ENCODE measurements at places on chromosomes 7 and 10.

DNA sequence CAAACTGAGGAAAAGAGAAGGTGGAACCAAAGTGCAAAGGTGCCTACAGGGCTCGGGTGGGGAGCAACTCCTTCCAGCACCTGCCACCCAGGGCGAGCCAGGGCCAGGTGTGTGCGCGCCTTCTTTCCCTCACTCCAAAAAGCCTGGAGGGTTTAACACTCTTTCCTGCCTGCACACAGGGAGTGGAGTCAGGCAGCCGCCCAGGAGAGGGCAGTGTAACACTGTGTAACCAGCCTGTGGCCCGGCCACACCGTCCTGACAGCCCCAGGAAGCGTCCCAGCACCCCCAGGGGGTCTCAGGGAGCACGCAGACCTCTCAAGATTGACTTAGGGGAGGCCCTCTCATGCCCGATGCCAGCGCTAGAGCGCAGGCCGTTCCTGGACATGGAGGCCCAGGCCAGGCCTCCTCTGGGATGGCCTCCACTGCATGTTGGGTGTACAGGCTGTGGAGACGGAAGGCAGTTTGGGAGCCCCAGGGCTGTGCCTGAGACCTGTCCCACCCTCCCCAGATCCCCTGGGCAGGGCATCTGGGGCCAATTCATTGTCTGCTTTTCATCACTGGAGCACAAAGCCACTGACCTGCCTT, 13.4 kb downstream of the BRI3 start:
- no peak for DNase-seq

DNA sequence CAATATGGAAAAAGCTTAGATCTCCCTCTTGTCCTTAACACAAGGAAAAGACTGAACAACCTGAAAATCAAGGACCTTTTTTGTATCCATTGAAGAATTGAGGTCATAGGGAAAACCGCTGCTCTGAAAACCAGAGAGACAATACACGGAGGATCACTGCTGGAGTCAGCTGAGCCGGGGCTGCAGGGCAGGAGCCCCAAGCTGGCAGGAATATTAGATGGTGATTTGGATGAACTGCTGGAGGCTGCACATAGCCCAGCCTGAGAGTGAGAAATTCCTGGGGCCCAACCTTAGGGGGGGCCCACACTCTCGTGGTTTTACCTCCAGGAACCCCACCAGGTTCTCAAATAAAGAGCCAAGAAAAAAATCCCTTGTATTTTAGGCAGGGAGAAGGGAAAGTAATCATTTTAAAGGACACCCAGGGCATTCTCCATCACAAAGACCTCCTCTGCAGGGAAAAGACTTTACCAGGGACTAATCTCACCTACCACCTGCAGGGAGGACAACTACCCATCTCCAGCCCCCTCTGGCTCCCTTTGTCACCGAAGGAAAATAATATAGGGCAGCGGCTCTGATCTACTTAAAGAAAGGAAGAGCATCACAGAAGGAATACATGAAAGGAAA, 55.4 kb upstream of the RNF32 start:
- no peak for DNase-seq

DNA sequence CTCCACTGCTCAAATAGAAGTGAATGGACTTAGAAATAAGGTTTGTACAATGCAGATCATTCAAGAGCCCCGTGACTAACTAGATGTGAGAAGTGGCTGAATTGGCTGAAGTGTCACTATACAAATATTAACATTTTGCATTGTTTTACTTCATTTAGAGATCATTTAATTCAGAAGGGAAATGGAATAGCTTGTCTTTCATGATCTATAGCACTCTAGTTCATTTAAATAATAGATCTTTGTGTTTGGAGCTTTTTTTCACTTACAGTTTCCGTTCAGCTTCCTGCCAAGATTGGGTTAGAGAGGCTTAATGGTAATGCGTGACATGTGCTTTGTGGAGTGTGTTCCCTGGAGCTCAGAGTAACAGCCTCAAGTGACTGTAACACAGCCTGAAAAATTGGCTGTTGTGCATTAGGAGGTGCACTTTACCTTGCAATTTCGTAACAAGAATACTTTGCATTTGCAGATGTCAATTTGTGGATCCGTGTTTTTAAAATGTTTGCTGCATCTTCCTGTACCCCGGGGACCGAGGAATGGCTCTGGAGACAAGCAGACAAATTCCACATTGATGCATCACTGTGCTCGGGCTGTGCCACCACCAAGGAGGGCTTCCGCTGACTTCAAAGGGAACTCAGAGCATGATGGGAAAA, 170.3 kb downstream of the NRP1 start:
- DNase-seq: no peak

DNA sequence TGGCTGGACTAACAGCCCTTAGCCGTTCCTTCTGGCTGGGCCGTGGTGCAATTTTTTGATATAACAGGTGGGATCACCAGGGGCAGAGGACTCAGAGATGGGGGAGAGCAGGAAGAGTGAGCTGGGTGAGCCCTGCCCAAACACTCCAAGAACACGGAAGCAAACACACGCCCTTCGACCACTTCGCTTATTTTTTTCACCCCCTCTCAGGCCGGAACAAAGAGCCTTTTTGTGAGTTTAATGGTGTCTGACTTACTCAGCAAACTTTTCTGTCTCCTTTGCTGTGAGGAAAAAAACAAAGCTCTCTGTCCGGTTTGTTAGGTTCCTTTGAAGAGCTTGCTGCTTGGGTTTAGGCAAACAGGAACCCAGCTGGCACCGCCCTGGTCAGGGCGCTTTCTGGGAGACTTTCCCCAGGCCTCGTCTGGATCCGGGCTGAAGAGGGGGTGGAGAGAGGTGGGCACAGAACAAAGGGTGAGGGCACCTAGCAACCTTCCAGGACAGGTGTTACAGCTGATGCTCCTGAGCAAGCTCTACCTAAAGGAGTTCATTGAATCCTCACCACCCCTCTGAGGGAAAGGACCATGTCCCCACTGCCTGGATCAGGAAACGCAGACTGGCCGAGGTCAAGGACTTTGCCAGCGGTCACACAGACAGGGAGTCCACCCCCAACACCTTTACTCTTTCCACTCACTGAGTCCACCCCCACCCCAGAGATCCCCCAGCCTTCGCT, 23.3 kb downstream of the CALML3 start:
- DNase-seq: no peak

DNA sequence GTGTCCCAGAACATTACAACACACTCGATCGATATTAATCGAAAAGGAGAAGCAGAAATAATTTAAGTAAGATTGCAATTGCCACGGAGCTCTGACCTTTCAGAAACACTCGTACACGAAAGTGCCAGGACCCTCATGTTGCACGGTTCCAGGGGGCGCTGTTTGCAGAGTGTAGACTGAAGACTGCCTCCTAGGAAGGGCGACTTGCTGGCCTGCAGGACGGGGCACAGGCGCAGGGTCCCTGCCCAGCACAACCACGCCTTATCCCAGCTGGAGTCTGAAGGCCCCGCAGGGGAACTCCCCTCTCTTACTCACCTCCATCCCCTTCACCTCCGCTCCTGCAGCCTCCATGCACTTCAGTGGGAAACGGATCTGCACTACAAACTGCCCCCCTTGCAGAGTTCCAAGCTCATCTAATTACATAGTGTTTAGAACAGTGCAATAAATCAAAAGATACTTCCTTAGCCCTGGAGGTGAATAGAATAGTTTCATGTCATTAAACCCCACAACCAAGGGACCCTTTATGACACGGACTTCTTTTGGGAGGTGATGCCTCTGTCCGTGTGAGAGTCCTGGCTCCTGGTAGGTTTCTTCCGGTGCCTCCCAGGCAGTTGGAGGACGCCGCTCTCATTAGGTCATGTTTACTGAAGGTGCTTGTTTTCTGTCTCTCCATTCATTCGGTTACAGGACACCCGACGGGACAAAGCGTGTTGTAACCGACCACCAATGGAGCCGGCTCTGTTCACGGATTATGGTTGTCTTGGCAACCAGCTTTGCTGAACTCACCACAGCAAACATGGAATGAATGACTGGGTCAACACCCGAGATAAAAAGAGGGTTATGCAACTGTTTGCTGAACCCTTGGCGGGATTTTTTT, 262.2 kb downstream of the BAMBI start:
- no peak for DNase-seq

- DNase-seq: no peak
These were observed 86.5 kb downstream of the TMEM178B start for GRCh38 chr7:141160246-141160860.

DNA sequence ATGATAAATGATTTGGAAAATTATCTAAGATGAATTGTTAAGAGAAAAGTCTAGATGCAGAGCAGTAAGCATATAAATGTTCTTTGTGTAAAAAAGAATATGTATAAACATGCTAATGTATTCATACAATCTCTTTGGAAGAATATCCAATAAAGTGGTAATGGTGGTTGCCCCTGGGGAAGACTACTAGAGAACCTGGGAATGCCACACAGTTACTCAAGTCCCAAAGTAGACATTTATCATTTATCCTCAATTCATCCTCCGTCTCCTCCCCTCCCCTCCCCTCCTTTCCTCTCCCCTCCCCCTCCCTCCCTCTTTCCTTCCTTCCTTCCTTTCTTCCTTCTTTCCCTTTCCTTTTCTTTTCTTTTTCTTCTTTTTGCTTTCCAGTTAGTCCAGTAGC, 51.7 kb downstream of the LRRC18 start:
- no peak for DNase-seq

DNA sequence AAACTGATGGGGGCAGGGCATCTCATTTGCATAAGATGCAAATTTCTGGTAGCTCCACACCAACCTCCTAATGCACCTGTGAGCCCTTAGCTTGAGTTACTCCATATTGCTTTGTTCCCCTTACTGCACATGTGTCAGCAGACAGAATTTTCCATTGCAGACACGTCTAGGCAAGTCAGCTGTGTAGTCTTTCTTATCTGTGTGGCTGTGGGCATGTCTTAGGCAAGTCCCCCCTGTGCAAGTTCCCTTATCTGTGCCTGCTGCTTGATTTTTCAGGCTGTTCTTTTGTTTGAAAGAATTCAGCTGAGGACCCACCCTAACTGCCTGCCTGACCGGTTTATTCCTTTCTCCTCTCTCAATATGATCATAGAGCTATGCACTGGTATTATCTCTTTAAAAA, 28.5 kb upstream of the TRIM24 start:
- no peak for DNase-seq

DNA sequence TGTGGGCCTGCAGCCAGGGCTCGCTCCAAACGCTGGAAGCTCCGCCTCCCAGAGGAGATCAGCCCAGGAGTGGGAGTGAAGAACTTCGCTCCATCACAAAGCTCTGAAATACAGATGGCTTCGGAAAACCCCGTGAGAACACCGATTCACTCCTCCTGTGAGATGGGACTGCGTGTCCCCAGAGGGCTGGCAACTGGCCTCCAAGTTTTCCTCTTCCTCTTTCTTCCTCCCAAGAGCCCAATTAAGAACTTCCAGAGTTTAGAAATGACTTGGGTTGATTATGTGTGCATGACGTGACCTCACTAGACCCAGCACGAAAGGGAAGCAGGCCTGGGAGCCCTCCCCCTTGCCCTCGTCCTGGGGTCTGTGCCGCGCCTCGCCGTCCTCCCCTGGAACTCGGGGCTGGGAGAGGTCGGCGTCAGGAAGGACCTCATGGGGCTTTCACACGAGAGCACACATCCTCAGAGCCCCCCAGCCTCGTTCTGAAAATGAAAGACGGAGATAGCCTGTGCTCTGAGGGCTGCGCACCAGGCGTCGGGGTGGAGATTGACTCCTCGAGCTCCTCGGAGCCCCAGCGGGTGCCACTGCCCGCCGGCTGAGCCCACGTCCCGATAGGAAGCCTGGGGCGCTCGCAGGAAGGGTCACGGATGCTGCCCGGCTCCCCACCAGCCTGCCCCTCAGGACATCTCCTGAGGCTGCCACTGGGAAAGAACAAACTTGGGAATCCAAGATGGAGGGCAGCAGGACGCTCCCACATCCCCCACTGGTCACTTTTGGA, 37.8 kb downstream of the PTPRN2 start:
- no peak for DNase-seq

DNA sequence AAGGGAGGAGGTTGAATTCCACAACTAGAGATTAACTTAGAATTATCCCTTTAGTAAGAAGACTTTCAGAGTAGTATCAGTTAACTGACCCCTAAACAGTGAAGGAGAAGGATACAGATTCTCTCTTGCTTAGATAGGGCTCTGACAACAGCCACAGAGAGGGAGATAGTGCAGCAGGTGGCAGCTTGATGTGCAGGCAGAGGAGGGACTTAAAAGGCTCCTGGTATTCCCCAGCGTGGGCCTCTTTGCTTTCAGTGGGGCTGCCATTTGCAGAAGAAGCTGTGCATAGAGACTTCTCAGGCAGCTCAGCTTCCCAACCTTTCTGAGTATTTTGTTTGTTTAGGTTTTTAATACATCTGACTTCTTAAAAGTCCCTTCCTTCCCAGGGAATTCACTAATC, 16.0 kb downstream of the FZD1 start:
- no peak for DNase-seq

DNA sequence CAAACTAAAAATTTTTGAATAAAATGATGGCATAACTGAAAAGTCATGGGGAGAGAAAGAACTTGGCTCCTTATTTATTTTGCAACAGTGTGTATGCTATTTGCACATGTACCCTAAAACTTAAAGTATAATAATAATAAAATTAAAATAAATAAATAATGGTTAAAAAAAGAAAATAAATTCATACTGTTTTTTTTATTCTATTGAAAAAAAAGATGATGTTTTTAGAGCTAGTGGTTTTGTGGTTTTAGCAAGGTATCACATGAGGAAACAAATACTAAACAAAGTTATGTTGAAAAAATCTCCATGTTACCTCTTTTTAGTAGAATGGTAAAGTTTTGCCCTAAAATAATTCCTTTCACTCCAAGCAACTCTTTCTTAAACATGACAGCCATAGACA, 26.2 kb downstream of the TMEM168 start:
- DNase-seq: no peak

GRCh38 chr7:33421429-33421828, 292.1 kb downstream of the BBS9 start:
- no peak for DNase-seq

DNA sequence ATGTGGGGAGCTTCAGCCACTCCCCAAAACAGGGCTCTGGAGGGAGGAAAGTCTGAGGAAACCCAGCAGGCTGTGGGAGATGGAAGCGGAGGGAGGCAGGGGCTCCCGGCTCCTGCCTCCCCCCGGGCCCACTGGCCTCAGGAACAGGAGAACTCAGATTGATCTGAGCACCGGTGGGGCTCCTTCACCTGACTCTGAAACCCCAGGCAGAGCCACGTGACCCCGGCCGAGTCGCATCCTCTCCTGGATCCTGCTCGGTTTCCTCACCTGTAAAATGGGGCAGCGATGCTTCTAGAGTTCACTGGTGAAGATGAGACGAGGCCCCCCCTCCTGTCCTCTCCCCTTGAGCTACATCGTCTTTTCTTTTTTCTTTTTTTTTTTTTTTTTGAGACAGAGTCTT, 33.6 kb downstream of the TCERG1L start:
- no peak for DNase-seq

Data from stimulated activated CD8-positive, alpha-beta memory T cell treated with anti-CD3 and anti-CD28 coated beads, Interleukin-7, amount 100 ng/mL, for 1 hour (primary cell).